NCI-H2081 treated with DMSO at 0.1 percent for 48 hours (cell line): ENCODE measurements at places on chromosomes 16 and 17.

DNA sequence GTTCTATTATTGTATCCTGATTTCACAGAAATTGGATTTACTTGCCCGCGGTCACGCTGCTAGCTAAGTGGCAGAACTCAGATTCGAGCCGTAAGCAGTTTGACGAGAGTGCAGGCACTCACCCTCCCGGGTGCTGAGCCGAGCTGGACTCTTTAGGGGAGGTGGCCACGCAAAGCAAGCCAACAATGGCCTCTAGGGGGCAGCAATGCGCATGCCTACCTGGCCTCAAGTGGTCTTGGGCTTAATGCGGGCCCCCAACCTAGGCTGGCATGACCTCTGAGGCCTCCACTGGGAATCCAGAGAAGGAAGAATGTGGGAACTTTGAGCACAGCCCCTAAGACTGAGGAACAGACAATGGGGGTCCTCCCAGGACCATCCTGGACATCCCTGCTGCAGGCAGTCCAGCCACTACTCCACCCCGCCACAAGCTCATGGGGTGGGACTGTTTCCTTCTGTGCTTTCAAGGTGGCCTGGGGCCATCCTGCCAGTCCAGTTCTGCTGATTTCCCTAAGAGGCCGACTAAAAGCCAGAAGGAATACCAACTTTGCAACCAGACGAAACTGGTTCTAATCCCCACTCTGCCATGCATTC, 276.5 kb downstream of the XYLT1 start:
- no peak for DNase-seq

DNA sequence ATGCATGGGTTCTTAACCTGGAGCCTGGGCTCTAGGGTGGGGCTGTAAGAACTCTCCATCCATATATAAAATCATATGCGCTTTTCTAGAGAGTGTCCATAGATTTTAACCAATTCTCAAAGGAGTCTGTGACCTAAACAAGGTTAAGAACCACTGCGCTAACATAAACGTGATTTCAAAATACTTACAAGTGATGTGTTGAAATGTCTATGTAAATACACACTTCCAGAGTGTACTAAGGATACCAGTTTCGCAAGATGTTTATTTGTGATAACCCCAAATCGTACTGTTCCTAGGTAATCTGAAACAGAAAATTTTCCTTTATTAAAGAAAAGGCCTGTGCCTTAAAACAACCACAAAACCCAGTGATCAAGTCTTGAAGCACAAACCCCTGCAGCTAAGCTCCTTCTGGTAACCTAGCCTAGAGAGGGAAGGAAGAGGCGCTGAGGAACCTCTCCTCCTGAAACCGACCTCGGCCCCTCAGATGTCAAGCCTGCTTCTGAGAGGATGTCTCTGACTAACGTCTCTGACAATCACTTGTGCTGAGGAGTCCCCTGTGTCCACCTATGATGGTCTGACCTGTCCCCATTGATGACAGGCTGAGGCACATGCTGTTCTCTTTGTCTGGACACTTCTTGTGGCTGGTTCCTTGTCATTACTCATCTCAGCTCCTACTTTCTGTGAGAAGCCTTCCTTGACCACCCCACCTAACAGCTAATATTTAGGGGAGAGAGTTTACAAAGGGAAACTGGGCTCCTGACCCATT, 32.2 kb downstream of the SNN start:
- no peak for DNase-seq

GRCh38 chr16:86430814-86431213, 79.5 kb upstream of the FOXF1 start:
- no peak for DNase-seq

- no peak for DNase-seq
Observed at GRCh38 chr17:4477255-4477791, 21.4 kb upstream of the SPNS2 start.
